Urothelium cell line (cell line): ENCODE measurements at places on chromosomes 7 and 10.

- no peak for DNase-seq
These were observed 5.9 kb downstream of the TTYH3 start for GRCh38 chr7:2637505-2638223.

GRCh38 chr10:80506189-80506575, 31.5 kb upstream of the SH2D4B start:
- DNase-seq, result peak; percentile 67

DNA sequence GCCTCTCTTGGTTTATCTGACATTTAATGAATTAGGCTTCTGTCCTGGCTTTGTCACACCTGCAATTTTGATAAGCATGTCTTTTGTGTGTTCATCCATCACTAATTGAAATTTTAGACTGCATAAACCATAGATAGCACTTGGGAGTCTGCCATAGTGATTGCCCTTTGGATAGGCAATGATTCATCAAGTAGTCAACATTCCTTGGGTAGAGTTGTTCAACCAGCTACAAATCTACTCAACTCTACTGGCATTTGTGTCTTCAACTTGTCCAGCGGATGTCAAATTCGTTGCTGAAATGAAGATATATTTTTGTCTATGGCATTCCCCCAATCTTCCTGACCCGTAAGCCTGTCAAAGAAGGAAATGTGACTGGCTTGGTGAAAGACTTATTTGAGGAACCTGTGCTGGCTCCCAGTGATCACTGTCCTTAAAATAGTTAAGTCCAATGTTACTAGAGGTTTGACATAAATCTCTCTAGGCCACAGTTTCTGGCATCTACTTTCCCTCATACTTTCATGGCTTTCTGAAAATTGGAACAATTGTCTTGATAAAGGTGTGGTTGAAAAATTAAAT, 33.7 kb upstream of the CREB5 start:
- DNase-seq, result no peak

DNA sequence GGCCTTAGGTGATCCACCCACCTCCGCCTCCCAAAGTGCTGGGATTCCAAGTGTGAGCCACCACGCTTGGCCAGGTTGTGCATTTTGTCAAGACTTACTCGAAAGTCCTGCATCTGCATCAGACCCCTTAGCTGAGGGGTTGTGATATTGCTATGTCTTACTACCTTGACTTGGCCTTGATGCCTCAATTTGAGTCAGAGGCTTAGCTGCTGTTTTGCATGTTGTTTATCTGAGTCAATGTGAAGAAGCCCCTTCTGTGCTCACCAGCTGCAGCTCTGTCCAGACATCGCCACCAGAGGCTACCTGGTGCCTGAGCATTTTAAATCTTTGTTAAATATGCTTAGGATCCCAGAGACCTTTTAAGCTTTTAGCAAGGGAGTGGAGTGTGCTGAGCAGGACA, 18.1 kb downstream of the UBE2D4 start:
- DNase-seq, result no peak

GRCh38 chr10:102280397-102281101, 35.2 kb downstream of the GBF1 start:
- no peak for DNase-seq

DNA sequence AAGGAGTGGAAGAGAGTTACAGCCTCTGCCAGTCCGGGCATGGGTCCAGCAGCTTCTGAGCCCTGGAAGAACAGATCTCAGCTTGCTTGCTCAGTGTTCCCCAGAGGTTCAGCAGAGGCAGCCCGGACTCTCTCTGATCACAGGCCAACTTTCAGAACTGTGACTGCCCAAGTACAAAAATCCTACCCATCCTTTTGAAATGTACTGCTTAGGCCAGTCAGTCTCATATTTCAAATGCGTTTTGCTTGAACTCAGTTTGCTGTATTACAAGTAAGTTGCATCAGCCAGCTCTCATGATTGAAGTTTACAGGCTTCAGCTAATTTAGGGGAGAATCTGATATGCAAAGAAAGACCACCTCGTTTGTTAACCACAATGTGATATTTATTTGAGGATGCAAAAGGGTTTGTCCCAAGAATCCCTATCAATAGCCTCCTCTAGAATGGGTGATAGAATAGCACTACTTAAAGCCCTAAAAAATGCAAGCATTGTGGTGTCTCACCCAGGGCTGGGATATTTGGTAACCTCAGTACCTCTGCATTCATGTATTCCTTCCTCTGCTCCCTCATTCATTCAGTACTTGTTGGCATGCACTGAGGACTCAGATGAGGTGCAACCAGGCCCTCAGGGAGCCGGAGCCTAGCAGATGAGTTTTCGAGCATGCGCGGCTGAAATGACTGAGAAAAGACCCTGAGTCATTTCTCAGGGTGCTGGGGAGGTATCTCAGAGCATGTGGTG, 7.0 kb downstream of the AIMP2 start:
- DNase-seq, result no peak

DNA sequence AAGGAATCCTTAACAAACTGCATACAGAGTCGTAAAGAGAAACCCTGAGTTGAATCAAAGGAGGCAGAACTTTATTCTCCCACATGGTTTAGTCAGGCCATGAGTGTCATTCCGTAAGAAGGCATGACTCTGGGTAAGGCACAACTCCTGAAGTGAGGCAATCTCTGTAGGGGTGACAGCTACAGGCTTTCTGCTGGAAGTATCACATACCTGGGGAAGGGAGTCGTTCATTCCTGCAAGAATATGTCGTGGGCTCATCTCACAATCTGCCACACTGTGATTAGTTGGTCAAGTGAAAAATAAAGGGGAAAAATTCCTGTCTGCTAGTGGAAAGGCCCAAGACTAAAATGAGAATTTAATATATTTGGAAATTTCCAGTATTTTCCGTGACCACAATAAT, 392.6 kb downstream of the POM121L12 start:
- DNase-seq, result no peak

DNA sequence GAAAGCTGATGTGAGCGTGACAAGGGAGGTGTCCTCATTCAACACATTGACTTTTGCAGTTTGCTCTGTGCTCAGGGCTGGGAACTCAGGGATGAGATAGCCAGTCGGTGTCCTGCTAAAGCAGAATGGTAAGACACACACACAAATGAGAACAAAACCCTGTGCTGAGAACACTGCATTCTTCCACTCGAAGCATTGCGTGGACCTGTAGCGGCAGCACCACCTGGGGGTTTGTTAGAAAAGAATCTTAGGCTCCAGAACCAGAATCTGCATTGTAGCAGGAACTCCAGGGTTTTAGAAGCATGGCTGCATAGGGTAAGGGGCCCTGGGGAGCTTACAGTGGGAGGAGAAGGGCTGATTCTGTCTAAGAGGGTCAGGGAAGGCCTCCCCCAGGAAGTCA, 21.5 kb upstream of the OGDHL start:
- DNase-seq, result no peak

GRCh38 chr10:132704008-132704814, 81.7 kb downstream of the NKX6-2 start:
- DNase-seq, result no peak

DNA sequence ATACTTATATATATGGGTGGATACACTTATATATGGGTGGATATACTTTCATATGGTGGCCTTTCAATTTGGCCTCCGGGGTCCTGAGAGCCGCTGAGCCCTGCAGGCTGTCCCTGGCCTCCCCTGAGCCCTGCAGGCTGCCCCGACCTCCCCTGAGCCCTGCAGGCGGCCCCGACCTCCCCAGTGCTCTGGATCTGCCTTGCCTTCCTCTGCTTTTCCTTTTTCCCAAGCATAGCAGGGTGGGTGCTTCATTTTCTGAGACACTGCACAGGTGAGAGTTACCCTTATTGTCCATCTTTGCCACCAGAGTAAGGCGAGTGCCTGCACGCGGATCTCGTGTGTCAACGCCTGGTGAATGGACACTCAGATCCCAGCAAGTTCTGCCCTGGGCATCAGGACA, 106.6 kb downstream of the VIPR2 start:
- DNase-seq, result no peak

DNA sequence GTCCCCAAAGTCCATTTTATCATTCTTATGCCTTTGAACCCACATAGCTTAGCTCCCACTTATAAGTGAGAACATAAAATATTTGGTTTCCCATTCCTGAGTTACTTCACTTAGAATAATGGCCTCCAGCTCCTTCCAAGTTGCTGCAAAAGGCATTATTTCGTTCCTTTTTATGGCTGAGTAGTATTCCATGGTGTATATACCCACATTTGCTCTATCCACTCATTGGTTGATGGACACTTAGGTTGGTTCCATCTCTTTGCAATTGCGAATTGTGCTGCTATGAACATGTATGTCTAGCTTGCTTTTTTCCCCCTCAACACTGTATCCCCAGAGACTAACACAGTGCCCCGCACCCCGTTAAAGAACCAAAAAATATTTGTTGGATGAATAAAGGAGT, 670 bp upstream of the CAPZA2 start:
- DNase-seq, result no peak

DNA sequence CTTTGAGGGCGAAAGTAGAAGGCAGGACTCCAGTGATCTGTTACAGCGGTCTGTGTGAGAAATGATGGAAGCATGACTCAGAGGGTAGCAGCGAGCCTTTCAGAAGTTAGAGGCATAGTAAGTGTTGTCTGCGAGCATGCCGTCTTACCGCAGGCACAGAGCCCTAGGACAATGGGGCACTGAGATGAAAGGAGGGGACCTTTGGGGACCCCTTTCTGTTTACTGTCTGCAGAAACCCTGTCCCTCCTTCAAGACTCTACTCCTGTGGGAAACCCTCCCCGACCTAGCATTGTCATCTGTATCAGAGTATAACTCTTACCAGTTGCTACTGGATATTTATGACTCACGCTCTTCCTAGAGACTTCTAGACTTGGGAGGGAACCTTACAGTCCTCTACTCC, 87.2 kb upstream of the AGK start:
- DNase-seq, result peak; percentile 55

DNA sequence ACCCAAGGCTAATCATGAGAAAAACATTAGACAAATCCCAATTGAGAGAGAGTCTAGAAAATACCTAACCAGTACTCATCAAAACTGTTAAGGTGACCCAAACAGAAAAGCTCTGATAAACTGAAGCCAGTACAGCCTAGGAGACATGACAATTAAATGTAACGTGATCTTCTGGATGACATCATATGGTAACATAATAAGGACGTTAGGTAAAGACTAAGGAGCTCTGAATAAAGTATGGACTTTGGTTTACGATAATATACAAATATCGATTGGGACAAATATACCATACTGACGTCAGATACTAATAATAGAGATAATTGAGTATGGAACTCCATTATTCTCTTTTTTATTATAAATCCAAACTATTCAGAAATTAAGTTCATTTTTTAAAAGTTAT, 561.1 kb upstream of the STEAP1 start:
- no peak for DNase-seq

DNA sequence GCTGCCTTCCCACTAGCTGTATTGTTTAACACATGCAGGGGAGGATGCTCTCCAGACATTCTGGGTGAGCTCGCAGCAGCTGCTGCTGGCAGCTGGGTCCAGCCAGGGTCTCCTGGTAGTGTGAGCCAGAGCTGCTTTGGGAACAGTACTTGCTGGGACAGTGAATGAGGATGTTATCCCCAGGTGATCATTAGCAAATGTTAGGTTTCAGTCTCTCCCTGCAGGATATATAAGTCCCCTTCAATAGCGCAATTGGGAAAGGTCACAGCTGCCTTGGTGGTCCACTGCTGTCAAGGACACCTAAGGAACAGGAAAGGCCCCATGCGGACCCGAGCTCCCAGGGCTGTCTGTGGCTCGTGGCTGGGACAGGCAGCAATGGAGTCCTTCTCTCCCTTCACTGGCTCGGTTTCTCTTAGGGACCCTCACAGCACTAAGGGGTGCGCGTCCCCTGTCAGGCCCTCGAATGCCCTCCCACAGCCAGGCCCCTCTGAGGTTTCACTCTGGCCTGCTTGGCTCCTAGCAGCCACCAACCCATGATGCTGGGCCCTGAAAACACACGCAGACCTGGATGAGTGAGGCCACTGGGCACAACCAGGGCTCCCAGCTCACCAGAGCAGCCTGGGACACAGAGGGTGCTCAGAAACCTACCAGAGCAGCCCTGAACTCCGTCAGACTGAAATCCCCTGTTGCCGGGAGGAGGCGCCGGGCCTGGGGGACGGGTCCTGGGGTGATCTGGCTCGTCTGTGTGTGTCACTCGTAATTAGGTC, 173.0 kb upstream of the LANCL2 start:
- DNase-seq, result no peak

- no peak for DNase-seq
These were observed 82.3 kb downstream of the FAM13C start for GRCh38 chr10:59279991-59280505.

DNA sequence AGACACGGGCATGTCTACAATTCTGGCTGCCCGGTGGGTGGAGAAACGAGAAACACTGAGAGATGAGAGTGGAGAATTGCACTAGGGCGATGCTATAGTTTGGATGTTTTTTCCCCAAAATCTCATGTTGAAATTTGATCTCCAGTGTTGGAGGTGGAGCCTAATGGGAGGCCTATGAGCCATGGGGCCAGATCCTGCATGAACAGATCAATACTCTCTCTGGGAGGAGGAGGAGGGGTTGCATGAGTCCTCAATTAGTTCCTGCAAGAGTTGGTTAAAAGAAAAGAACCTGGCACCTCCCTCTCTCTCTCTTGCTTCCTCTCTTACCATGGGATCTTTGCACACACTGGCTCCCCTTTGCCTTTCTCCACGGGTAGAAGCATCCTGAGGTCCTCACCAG, 299.1 kb downstream of the CALN1 start:
- DNase-seq, result no peak

GRCh38 chr10:31274310-31274709, 44.7 kb upstream of the ZEB1 start:
- DNase-seq, result no peak

GRCh38 chr7:101927802-101928201, 110.4 kb downstream of the CUX1 start:
- DNase-seq, result no peak

GRCh38 chr7:101435461-101436220, 73.0 kb downstream of the COL26A1 start:
- no peak for DNase-seq

GRCh38 chr7:20647908-20648776, 32.7 kb downstream of the ABCB5 start:
- peak; percentile 51 for DNase-seq

DNA sequence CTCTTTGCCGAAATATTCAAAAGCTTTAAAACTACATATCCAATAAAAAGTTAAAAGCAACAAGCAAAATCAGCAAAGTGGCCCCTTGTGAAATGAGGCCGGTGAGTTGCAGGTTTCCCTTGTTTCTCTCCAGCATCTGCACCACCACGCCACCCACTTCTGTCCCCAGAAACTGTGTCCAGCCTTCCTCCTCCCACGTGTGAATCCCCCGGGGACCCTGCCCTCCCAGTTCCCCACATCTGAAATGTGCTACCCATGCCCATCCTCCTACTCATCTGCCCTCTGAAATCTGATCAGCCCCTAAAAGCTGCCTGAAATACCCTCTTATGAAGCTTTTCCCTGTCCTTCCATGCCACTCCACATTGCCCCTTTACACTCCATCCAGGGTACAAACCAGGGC, 3.8 kb downstream of the ALOX5 start:
- DNase-seq, result no peak

- no peak for DNase-seq
These were observed 421.2 kb downstream of the DPP6 start for GRCh38 chr7:154473360-154473759.

- DNase-seq, result no peak
These were observed 900.8 kb downstream of the XPNPEP1 start for GRCh38 chr10:109022417-109023049.

GRCh38 chr7:99920149-99920548, 819 bp upstream of the TRIM4 start:
- DNase-seq, result no peak

- no peak for DNase-seq
These were observed 101.3 kb downstream of the CPXM2 start for GRCh38 chr10:123790132-123790885.
